ENCODE measurements at places on chromosomes 2 and 18.

DNA sequence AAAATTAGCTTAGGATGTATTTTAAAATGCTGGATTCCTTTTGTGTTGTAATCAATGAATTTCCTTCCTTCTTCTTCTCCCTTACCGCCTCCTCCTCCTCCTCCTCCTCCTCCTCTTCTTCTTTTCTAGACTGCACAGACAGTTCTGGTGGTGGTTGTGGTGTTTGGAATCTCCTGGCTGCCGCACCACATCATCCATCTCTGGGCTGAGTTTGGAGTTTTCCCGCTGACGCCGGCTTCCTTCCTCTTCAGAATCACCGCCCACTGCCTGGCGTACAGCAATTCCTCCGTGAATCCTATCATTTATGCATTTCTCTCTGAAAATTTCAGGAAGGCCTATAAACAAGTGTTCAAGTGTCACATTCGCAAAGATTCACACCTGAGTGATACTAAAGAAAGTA, 18.8 kb downstream of the GALR1 start:
- DNase-seq = no peak

- no peak for DNase-seq
Observed at GRCh38 chr2:63792530-63792929, 49.2 kb upstream of the UGP2 start.

GRCh38 chr18:61616111-61616610, 276.6 kb downstream of the RNF152 start:
- no peak for DNase-seq

DNA sequence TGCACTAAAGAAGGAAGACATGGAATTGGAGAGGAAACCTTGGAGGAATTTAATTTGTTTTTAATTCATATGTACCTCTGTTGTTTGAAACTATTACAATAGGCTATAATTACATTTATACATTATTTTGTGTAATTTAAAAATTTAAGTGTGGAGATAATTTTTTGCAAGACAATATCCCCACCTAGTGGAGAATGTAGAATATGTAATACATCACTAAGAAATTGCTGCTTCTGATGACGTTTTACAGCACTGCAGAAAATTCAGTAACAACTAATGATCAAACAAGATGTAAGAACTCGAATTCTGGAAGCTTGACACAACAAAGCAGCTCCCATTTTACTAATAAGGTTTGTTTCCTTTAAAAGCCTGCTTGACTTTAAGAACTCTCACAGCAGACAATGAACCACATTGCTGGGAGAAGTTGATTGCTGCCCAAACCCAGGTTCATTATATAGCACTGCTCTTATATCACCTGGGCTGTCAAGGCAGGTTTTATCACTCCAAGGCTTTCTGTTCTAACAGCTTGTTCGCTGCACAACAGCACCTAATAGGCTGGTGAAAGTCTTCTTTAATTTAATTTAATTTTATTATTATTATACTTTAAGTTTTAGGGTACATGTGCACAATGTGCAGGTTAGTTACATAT, 53.4 kb downstream of the THADA start:
- DNase-seq = no peak

DNA sequence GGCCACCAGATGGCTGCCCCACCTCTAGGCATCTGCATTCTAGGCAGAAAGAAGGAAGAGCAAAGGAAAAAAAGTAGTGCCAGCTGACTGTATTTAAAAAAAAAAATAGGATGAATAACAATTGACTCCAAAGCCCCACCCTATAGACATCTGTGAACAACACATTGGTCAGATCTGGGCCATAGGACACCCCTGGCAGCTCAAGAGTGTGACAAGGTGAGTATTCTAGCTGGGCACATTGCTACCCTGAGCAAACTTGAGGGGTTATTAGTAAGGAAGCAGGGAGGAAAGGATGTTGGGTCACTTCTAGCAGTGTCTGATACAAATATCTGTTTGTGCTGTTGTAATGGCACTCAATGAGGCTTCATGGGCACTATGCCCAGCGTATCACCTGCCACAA, 58.6 kb upstream of the NPAS2 start:
- no peak for DNase-seq

DNA sequence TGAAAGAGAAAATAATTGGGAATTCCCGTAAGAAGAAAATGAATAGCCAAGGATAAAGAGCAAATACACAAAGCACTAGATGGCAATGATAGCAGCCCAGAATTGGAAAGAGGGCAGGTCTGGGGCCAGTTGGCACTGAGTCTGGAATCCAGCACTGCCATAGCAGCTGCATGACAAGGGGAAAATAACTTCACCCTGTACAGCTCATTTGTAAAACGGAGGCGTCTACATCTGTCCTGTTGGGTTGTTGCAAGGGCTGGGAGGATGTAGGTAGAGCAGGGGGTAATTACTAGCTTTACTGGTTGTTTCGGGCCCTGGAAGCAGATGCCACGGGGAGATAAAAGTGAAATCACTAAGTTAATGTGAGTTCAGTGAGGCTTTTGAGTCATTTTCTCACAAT, 110.0 kb upstream of the RASGRP3 start:
- no peak for DNase-seq

DNA sequence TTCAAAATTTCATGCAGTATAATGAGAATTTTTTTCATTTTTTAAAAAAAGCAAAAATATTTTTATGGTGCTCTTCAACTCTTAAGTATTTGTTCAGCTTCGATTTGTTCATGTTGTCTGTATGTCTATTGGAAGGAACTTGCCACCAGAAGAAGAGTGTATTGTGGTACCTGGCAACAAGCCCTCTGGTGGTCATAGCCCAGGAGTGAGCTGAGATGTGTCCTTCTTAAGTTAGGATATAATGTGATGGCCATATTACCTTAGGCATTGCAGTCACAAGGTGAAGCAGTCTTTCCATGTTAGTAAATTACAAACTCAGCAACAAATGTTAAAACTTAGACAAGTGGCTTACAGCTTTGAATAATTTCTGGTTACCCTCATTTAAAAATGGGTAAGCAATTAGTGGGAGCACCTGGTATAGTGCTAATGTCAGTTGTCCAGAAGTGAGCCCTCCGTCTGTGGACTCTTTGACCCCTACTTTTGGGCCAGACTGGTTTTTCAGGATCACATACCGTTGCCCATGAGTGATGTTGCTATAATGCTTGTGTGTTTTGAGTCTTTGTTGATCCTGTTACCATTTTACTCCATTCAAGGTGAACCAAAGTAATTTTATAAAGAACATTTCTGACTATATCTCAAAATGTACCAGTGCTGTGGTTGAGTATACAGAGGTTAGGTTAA, 57.4 kb downstream of the MYO1B start:
- no peak for DNase-seq

DNA sequence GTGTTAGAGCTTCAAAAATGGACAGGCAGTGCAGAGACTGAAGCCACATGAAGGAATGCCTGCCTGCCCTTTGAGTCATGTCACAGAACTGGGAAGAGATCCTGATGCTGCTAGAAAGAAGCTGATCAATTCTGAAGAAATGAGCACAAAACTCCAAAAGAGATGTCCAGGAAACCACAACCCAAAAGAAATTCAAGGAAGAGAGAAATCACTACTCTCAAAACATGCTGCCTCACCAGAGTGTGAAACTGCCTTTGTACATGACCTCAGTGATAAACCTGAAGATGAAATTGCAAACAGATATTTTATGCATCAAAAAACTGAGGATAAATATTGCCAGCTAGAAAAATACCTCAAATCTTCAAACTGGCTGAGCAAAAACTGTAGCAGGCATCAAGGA, 20.5 kb downstream of the USP40 start:
- no peak for DNase-seq

DNA sequence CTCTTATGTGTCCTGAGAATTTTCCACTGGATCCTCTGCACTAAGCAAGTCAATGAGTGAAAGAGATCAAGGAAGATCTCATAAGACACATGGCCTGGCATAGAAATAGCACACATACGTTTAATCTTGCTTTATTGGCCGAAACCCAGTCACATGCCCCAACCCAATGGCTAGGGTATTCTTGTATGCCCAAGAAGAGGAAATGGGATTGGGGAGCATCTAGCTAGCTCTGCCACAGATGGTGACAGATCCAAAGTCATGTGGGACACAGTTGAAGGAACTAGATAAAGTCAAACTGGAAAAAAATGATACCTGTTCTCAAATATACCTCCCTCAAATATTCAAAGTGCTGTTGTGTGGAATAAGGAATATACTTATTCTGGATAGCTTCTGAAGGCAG, 74.7 kb downstream of the CD28 start:
- no peak for DNase-seq

- DNase-seq = no peak
Observed at GRCh38 chr2:9219027-9219445, 12.4 kb downstream of the ASAP2 start.

- no peak for DNase-seq
Observed at GRCh38 chr2:72757177-72757775, 68.6 kb downstream of the EXOC6B start.

GRCh38 chr2:126824663-126825062, 74.0 kb upstream of the TEX51 start:
- DNase-seq = no peak

- DNase-seq = no peak
Observed at GRCh38 chr2:233674995-233675394, 3.3 kb downstream of the UGT1A9 start.

GRCh38 chr2:26491563-26492167, 13.7 kb upstream of the OTOF start:
- no peak for DNase-seq

DNA sequence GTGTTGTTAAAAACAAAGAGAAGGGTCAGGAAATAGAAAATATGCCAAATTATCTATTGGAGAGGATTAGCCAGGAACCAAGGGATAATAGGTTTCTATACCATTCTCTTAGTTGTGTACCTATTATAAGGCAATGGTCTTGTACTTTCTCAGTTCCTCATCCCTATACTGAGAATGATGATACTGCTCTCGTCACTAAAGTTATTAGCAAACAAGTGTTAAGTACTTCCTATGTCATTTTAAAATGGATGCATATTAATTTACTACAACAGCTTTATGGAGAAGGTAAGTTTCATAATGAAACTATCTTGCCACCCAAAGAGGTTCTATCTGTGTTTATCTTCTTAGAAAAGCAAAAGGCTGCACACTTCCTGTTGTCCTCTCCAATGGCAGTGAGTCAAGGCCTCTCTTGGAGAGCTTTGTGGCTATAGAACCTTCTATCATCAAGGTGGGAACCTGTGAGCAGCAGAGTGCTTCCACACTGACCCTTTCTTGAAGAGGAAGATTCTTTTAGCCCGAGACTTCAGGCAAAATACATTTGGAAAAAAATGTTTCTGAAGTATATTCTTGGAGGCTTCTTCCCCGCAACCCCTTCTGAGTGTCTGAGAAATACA, 460.7 kb upstream of the FANCL start:
- no peak for DNase-seq

- no peak for DNase-seq
Observed at GRCh38 chr2:206615417-206616089, 26.7 kb upstream of the FAM237A start.

- DNase-seq = no peak
Observed at GRCh38 chr18:79883461-79884293, 67.8 kb downstream of the SLC66A2 start.

- DNase-seq = no peak
Observed at GRCh38 chr2:59744436-59744835, 809.0 kb downstream of the BCL11A start.

DNA sequence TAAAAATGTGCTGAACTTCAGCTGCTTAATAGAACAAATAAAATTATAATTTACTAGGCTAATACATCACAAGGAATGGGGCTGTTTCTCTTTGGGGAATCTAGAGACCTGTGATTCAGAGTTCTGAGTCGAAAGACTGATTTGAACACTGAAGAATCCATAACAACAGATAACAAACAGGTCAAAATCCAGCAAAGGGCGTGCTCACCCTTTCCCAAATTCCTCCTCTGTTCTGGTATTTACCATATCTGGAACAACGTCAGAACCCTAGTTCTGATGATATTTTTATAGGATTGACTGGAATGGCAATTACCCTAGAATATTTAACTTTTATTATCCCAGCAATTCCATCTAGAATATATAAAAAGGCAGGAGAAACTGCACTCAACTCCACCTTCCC, 66.0 kb upstream of the ITGA6 start:
- DNase-seq = no peak

- no peak for DNase-seq
Observed at GRCh38 chr2:216023055-216023648, 9.8 kb upstream of the MREG start.

- DNase-seq = no peak
Observed at GRCh38 chr2:147172493-147173188, 672.2 kb upstream of the ACVR2A start.

GRCh38 chr18:80192653-80193385, 54.5 kb downstream of the PARD6G start:
- DNase-seq = no peak

- DNase-seq = no peak
Observed at GRCh38 chr2:203330434-203330833, 2.2 kb downstream of the ABI2 start.

DNA sequence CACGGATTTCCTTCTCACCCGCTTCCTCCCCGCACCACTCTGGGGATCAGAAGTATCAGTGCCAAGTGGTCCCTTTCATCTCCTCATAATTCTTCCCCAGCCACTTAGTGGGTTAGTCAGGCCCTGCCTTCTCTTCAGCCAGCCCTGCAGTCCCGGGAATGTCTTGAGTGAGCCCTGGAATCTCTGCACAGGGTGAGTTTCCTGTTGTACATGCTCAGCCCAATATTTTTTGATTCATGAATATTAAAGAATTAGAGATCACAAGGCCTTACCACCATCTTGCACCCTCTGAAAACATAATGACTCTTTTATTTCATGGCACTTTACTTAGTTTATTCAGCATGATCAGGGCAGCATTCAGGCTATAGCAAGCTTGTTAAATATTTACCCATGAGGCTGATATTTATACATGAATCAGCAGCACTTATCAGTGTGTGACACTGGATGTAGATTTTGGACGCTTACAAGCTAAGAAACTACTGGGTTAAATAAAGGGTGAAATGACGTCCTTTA, 159.4 kb upstream of the FOSL2 start:
- DNase-seq = no peak

DNA sequence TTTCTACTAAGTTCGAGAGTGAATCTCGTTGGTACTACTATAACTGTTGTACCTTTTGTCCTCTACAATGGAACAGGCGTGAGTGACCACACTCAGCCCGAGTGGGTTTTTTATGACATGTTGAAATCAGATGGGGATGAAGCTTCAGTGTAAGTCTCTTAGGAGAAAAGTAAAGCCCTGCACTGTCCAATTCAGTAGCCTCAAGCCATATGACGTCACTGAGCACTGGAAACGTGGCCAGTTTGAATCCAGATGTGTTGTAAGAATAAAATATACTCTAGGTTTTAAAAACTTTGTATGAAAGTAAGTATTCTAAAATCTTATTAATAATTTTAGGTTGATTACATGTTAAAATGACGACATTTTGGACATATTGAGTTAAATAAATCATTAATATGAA, 101.7 kb upstream of the SP3 start:
- DNase-seq = no peak

GRCh38 chr18:55136864-55137263, 177.6 kb upstream of the CCDC68 start:
- DNase-seq = no peak

All from NCI-H2081 treated with DMSO at 0.1 percent for 48 hours (cell line).